ENCODE measurements at places on chromosomes 5 and 9. TPM values are rescaled to one million over a fixed set of nuclear protein-coding genes. Genes with fewer than 3 reads are reported as not detected.

Gene C9
- total RNA-seq: not detected

GRCh38 chr5:138536665-138537315 is 6.2 kb downstream of the ETF1 start:
- peaks cover 19% of the 10 kb centered on the region for H3K4me1 ChIP-seq
- no peaks in the 10 kb centered on the region for H3K27me3 ChIP-seq
- H3K4me3 ChIP-seq: no peak overlapping the region
- H3K36me3 ChIP-seq: no peaks in the 10 kb centered on the region
- no peak for DNase-seq

GRCh38 chr5:68021227-68021626 is 194.3 kb upstream of the PIK3R1 start:
- no peak overlapping the region for H3K4me3 ChIP-seq
- DNase-seq: no peak
- no peak overlapping the region for H3K27ac ChIP-seq
- no peaks in the 10 kb centered on the region for H3K36me3 ChIP-seq
- no peaks in the 10 kb centered on the region for H3K27me3 ChIP-seq

- DNase-seq: no peak
- no peaks in the 10 kb centered on the region for H3K27me3 ChIP-seq
- no peaks in the 10 kb centered on the region for H3K36me3 ChIP-seq
- no peak overlapping the region for H3K4me3 ChIP-seq
- no peaks in the 10 kb centered on the region for H3K4me1 ChIP-seq
These were observed 80.7 kb upstream of the TNFAIP8 start for GRCh38 chr5:119275146-119275545.

DNA sequence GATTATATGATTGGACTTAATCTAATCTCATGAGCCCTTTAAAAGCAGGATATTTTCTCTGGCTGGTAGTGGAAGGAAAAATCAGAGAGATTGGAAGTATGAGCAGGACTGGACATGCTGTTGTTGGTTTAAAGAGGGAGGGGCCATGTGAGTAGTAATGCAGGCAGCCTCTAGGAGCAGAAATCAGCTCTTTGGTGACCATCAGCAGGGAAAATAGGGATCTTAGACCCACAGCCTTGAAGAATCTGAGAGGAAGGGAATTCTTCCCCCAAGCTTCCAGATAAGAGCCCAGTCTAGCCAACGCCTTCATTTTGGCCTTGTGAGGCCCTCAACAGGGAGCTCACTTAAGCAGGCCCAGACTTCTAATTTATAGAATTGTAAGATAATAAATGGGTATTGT is 9.5 kb downstream of the SH3GL2 start:
- H3K4me3 ChIP-seq: no peak overlapping the region
- no peaks in the 10 kb centered on the region for H3K27me3 ChIP-seq
- H3K4me1 ChIP-seq: no peaks in the 10 kb centered on the region
